Neural crest cell (in vitro differentiated cells): ENCODE measurements at places on chromosomes 5 and 9. TPM values are rescaled to one million over a fixed set of nuclear protein-coding genes. Genes with fewer than 3 reads are reported as not detected.

DNA sequence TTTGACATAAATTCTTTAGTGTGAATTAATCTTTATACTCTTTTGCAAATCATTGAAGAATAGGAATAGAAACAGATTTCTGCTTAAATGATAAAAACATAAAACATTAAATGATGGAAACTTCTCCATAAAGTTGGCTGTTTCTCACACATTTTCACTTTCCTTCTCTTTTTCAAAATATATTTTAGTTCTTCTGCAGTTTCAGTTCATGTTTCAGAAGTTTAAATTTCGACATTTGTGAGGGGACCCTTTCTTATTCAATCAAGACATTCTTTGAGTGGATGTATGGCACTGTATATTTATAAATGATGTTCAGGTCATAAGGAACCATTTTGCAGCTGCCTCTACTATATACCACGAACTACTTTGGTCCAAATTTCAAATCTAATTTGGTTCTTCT, 34.6 kb downstream of the TNFAIP8 start:
- H3K4me3 ChIP-seq = no peak overlapping the region
- DNase-seq = no peak
- no peaks in the 10 kb centered on the region for H3K27me3 ChIP-seq
- H3K4me1 ChIP-seq = peaks cover 8% of the 10 kb centered on the region

DNA sequence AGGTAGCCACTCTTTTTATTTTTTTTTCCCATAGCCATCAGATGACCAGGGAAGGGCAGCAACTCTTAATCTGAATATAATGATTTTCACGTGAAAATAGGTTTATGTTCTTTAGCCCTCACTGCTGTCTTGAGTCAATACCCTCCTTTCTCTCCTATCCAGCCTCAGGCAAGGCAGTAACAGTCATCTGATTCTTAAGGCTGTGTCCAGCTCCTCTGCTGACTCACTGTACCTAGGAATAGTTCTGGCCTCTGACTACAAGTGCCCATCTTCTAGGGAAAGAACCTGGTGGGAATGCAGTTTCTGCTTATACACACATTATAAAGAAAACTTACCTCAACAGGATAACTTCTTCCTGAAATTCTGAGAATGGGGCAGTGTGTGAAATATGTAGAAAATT, 30.7 kb downstream of the DHX29 start:
- peaks cover 3% of the 10 kb centered on the region for H3K36me3 ChIP-seq
- DNase-seq = no peak
- H3K4me1 ChIP-seq = no peaks in the 10 kb centered on the region

DNA sequence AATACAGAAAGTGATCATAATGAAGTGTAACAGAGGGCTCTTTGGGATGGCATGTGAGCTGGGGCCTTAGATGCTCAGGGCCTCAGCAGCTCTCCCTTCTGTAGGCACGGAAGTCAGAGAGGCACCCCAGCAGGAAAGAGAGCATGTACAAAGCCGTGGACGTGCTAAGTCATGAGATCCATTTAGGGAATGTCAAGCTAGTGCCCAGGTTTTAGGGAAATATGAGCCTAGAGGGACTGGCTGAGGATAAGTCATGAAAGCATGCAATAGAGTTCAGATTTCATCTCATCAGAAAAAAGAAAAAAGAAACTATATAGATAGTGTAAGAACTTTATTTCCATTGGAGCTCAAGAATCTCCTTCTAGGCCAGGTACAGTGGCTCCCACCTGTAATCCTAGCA, 379.5 kb upstream of the KLF4 start:
- H3K36me3 ChIP-seq = no peaks in the 10 kb centered on the region
- no peak overlapping the region for H3K27ac ChIP-seq
- peaks cover 4% of the 10 kb centered on the region for H3K4me1 ChIP-seq
- no peak for DNase-seq
- no peaks in the 10 kb centered on the region for H3K27me3 ChIP-seq

DNA sequence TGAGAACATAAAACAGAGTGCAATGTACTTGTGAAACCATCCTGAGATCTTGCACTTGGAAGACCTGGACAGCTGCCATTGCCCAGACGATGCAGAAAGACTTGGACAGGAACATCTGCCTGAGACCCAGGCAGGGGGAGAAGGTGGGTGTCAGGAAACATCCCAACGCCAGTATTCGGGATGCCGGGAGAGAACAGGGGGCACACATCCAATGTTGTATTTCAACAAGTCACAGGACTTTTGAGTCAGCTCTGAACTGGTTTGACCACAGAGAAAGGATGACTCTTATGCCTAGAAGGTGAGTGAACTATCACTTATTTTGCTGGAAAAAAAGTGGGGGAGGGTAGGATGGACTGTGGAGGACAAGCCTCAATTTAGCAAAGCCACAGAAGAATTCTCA, 124.6 kb downstream of the ROR2 start:
- no peak for DNase-seq
- H3K27ac ChIP-seq = peak overlapping the region; percentile 39
- peaks cover 4% of the 10 kb centered on the region for H3K36me3 ChIP-seq

DNA sequence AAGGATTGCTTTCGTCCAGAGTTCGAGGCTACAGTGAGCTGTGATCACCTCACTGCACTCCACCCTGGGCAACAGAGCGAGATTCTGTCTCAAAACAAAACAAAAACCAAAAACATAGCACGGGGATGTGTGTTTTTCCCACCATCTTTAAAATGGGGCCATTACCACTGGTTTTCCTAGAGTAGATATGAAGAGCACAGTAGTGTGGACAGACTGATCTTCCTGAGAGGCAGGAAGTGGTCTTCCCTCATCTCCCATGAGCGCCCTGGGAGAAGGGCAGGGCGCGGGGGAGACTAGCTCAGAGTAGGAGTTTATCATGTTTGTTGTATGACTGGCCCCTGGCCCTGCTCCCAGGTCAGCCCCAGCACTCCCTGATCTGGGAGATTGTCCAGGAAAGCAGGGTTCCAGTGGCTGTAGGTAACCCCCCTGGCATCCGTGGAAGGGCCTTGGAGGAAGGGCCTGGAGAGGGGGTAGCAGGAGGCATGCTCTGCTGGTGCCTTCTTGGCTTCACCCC, 2.3 kb downstream of the SUSD3 start:
- H3K4me3 ChIP-seq = no peak overlapping the region
- DNase-seq = no peak
- peaks cover 22% of the 10 kb centered on the region for H3K27me3 ChIP-seq
- H3K4me1 ChIP-seq = no peaks in the 10 kb centered on the region
- no peak overlapping the region for H3K27ac ChIP-seq

DNA sequence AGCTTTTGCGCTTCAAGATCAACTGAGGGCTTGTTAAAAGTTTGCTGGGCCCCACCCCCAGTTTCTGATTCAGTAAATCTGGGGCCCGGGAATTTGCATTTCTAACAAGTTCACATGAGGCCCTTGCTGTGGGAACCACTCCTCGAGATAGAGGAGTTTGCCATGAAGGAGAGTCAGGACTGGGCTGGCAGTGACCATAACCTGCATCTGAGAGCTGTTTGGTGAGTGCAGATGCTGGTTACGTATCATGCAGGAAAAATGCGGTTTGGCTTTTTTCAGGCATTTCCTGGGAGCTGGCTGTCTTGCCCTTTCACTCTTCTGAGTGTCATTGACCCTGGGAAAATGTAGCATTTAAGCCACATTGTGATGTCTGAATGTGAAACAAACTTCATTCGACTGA, 9.4 kb upstream of the ANGPTL2 start:
- no peaks in the 10 kb centered on the region for H3K27me3 ChIP-seq
- peaks cover 41% of the 10 kb centered on the region for H3K4me1 ChIP-seq
- no peak for DNase-seq
- no peaks in the 10 kb centered on the region for H3K36me3 ChIP-seq
- H3K27ac ChIP-seq = no peak overlapping the region

- H3K27me3 ChIP-seq = peaks cover 3% of the 10 kb centered on the region
- no peaks in the 10 kb centered on the region for H3K4me1 ChIP-seq
- H3K27ac ChIP-seq = no peak overlapping the region
- DNase-seq = no peak
- H3K36me3 ChIP-seq = no peaks in the 10 kb centered on the region
Observed at GRCh38 chr5:153831973-153832372, 206.7 kb downstream of the FAM114A2 start.

GRCh38 chr5:177312649-177313181, 1.0 kb upstream of the MXD3 start:
- peaks cover 29% of the 10 kb centered on the region for H3K4me1 ChIP-seq
- H3K27me3 ChIP-seq = peaks cover 3% of the 10 kb centered on the region
- H3K27ac ChIP-seq = peak overlapping the region; percentile 96
- peaks cover 4% of the 10 kb centered on the region for H3K36me3 ChIP-seq
- H3K4me3 ChIP-seq = peak overlapping the region; percentile 89
- no peak for DNase-seq

DNA sequence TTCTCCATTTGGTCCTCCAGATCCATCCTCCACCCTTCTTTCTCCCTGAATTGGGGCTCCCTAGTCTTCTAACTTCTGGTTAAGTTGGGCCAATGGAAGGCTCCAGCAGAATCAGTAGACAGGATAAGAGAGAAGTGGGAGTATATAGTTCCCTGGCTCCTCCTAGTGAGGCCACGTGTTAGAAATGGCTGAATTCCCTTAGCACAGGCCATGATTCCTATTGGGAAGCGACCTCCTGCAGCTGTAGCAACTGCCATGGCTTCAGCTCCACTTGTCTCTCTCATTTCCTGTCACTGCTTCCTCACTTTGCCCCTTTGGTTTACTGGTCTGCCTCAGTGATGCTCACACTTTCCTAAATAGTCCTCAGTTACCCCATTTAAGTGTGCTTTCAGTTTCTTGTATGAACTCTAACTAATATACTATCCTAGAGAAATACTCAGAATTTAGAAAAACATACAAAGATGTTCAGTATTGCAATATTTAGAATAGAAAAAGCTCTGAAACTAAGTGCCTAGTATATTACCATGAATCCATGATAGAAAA, 104.8 kb upstream of the SMARCA2 start:
- H3K4me3 ChIP-seq = no peak overlapping the region
- H3K36me3 ChIP-seq = no peaks in the 10 kb centered on the region
- H3K27ac ChIP-seq = no peak overlapping the region
- no peaks in the 10 kb centered on the region for H3K4me1 ChIP-seq
- no peaks in the 10 kb centered on the region for H3K27me3 ChIP-seq

GRCh38 chr5:145157841-145158240, 677.3 kb downstream of the PRELID2 start:
- H3K27me3 ChIP-seq = peaks cover 29% of the 10 kb centered on the region
- H3K4me3 ChIP-seq = no peak overlapping the region
- H3K4me1 ChIP-seq = peaks cover 24% of the 10 kb centered on the region
- no peak for DNase-seq
- H3K36me3 ChIP-seq = no peaks in the 10 kb centered on the region

GRCh38 chr9:117104206-117104605, 310.7 kb downstream of the ASTN2 start:
- H3K4me1 ChIP-seq = no peaks in the 10 kb centered on the region
- no peaks in the 10 kb centered on the region for H3K36me3 ChIP-seq
- H3K27ac ChIP-seq = no peak overlapping the region
- no peak for DNase-seq
- no peak overlapping the region for H3K4me3 ChIP-seq

DNA sequence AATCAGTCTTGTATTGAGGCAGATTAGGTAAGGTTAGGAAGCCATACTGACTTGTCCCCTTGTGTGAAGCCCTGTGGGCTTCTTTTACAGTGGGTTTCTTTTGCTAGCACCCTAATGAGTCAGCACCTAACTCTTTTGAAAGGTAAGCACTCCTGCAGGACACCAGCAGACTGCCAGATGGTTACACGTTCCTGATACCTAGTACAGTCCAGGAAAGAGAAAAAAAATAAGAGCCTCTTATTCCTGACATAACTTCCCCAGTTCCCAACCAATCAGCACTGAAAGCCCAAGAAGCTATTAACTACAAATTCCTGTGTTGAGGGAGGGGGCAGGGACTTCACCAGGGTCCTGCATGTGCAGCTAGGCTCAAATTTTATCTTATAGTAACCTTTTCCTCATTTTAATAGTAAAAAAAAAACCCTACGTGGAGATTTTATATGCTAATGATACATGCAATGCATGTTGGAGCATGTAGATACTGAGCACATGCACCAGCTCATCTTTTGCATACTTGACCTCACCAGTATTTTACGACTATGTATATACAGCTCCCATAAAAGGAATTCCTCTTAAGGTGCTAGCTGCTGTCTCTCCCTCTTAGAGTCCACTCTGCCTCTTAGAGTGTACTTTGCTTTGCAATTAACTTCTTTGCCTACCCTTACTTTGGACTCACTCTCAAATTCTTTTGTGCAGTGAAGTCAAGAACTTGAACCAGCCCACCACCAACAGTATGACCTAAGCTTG, 84.7 kb upstream of the RORB start:
- no peaks in the 10 kb centered on the region for H3K27me3 ChIP-seq
- no peaks in the 10 kb centered on the region for H3K36me3 ChIP-seq
- peaks cover 13% of the 10 kb centered on the region for H3K4me1 ChIP-seq
- DNase-seq = no peak
- H3K27ac ChIP-seq = no peak overlapping the region

- H3K4me3 ChIP-seq = no peak overlapping the region
- no peaks in the 10 kb centered on the region for H3K36me3 ChIP-seq
- no peaks in the 10 kb centered on the region for H3K4me1 ChIP-seq
- H3K27me3 ChIP-seq = peaks cover 10% of the 10 kb centered on the region
Observed at GRCh38 chr5:79227484-79228025, 8.4 kb upstream of the JMY start.

- DNase-seq = peak; percentile 23
- H3K4me3 ChIP-seq = peak overlapping the region; percentile 8
- H3K27me3 ChIP-seq = no peaks in the 10 kb centered on the region
- H3K4me1 ChIP-seq = peaks cover 27% of the 10 kb centered on the region
Observed at GRCh38 chr5:169945831-169946261, 34.4 kb downstream of the INSYN2B start.

DNA sequence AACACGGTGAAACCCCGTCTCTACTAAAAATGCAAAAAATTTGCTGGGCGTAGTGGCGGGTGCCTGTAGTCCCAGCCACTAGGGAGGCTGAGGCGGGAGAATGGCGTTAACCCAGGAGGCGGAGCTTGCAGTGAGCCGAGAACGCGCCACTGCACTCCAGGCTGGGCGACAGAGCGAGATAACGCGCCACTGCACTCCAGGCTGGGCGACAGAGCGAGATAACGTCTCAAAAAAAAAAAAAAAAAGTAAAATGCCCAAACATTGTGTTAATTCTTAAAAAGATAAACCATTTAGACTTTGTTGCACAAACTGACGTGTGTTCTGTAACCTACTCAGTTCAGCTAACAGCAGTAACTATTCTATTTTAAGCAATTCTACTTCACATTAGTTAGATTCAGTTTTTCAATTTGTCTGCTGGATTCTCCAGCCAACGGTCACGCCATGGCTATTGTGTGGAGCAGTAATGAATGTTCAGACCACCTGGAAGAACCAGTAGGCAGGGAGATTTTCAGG, 119.3 kb upstream of the MAN2A1 start:
- H3K4me1 ChIP-seq = no peaks in the 10 kb centered on the region
- H3K36me3 ChIP-seq = no peaks in the 10 kb centered on the region
- H3K27me3 ChIP-seq = no peaks in the 10 kb centered on the region
- no peak overlapping the region for H3K4me3 ChIP-seq
- no peak for DNase-seq

The MLANA gene
- total RNA-seq = not detected in 2 replicates

The TBC1D13 gene
- total RNA-seq = 28.9 and 32.3 TPM in 2 replicates

The DDX4 gene
- not detected in 2 replicates for total RNA-seq

The TAF11L8 gene
- total RNA-seq = not detected in 2 replicates

The ISL1 gene
- total RNA-seq = 9.4 and 9.8 TPM in 2 replicates

The PCDHA8 gene
- 1.9 and 2.3 TPM in 2 replicates for total RNA-seq

The CCDC171 gene
- 6.1 and 7.2 TPM in 2 replicates for total RNA-seq

The REEP2 gene
- total RNA-seq = 55.1 and 59.2 TPM in 2 replicates

The GMCL2 gene
- not detected in 2 replicates for total RNA-seq

The TIMD4 gene
- not detected in 2 replicates for total RNA-seq

The SLC36A2 gene
- total RNA-seq = not detected in 2 replicates

The LIX1 gene
- total RNA-seq = 19.1 and 19.7 TPM in 2 replicates

The CAAP1 gene
- total RNA-seq = 17.8 and 20.8 TPM in 2 replicates

The PCDHA9 gene
- 1.4 TPM in 2 replicates for total RNA-seq

The ODF2 gene
- 85.2 and 85.5 TPM in 2 replicates for total RNA-seq
